ENCODE measurements at places on chromosomes 7 and 10.

GRCh38 chr10:91590142-91590903 lies 42.5 kb downstream of the PPP1R3C start:
- DNase-seq, result no peak

GRCh38 chr7:129804890-129805719 lies 147.7 kb downstream of the UBE2H start:
- DNase-seq, result no peak

DNA sequence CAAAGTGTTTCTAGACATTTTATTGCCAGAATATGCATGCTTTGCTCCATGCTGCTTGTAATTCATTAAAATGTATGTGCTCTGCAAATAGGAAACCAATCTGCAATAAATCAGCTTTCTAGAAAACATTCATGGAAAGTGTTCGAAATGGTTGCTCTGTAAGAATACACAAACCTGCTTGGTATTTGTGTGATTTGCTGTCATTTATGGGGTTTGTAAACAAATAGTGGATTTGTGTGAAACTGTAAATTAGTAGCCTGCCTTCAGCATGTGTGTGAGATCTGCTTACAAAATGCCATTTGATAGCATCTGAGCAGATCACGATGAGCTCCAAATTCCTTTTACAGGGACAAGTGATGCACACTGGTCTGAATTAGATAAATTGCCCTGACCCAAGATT lies 219.0 kb upstream of the CSTF2T start:
- no peak for DNase-seq

DNA sequence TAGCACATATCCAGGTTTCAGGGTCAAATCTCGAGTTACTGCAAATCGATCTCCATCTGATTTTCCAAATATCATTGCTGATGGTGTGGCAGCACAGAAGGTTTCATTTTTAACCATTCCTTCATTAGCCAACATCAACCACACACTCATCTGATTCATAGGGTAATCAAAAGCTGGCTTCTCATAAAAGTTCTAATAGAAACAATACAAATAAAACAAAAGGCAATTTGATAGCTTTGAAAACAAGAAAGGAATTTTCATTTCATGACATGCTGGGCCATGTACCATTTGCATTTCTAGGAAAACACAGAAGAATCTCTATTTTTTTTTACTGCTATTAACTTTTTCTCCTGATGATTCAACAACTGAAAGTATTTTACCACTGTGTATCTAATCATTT lies 147.7 kb upstream of the SLC26A5 start:
- no peak for DNase-seq

All from T-helper 2 cell treated with Interferon-gamma antibody and Interleukin-4, amounts not matched to agents 5 μg/mL and 100 μg/mL, for 36 hours (primary cell).